ENCODE measurements at places on chromosomes 5 and 9.

GRCh38 chr9:18824095-18824666 is 208.8 kb downstream of the SAXO1 start:
- no peak for DNase-seq

- DNase-seq = no peak
These were observed 83.4 kb downstream of the LPAR1 start for GRCh38 chr9:110954822-110955291.

DNA sequence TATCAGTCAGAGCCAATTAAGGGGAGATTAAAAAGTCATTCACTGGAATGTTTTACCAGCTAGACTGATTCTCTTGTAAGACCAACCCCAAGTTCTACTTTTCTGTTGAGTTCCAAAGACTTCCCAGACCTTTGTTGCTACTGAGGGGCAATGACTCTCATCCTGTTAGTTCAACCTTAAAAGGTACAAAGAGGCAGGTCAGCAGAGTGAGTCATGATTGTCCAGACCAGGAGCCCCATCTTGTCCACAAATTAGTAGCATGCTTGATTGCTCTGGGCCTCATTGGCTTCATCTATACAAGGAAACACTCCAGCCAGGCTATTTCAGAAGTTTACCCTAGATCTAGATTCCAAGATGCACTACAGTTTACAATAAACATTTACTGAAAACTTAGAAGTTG is 79.9 kb upstream of the IL7R start:
- no peak for DNase-seq

DNA sequence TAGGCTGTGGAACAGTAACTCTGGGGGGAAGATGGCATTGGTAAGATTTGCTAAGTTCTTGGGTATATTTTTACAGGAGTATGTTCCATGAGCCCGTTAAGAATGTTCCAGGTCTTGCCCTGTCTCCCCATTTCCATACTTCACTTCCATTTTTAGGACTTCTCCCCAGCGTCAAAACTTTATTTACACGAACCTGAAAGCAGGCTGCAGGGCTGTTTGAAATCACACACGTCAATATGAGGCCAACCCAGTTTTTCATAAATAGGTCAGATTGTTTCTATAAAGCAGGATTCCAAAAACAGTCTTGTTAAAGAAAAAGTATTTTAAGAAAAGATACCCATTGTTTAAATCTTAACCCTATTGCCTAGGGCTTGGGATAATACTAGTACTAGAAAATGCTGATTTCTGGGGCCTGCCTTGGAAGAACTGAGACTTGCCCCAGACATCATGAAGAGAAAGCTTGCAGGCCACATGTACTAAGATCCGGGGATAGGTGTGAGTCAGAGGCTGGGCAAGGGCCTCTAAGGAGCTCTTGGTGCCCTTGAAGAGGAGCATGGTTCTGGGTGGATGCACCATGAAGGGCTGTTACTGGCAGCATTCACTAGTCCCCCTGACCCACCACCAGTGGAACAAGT is 24.2 kb downstream of the TRIO start:
- DNase-seq = no peak

GRCh38 chr9:99762470-99762869 is 59.2 kb upstream of the NR4A3 start:
- DNase-seq = no peak

DNA sequence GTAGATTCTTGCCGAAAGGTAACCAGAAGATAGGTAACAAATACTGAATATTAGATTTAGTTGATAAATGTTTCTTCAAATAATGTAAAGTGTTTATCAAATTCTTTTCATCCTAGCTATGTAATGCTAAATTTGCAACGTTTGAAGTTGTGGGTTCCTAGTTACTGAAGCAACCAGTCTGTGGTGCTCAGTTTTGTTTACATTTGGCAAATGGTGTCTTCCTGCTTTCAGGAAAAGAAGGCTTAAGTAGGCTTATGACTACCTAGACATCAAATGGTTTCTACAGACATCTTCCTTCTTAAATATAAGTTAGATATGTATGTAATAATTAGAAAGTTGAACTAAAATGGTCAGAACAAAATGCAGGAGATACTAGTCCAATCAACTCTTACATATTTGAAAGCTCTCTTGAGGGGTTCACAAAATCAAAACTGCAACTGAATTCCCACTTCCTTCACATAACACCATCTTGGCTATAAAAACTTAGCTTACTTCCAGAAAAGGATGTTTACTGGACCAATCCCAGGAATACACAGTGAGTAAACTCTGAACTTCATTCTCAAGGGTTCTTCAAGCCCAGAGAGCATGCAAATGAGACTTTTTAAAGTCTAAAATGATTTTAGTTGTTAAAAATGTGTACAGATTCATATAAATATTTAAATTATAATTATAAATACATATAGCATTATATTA is 125.7 kb upstream of the ITGA1 start:
- no peak for DNase-seq

DNA sequence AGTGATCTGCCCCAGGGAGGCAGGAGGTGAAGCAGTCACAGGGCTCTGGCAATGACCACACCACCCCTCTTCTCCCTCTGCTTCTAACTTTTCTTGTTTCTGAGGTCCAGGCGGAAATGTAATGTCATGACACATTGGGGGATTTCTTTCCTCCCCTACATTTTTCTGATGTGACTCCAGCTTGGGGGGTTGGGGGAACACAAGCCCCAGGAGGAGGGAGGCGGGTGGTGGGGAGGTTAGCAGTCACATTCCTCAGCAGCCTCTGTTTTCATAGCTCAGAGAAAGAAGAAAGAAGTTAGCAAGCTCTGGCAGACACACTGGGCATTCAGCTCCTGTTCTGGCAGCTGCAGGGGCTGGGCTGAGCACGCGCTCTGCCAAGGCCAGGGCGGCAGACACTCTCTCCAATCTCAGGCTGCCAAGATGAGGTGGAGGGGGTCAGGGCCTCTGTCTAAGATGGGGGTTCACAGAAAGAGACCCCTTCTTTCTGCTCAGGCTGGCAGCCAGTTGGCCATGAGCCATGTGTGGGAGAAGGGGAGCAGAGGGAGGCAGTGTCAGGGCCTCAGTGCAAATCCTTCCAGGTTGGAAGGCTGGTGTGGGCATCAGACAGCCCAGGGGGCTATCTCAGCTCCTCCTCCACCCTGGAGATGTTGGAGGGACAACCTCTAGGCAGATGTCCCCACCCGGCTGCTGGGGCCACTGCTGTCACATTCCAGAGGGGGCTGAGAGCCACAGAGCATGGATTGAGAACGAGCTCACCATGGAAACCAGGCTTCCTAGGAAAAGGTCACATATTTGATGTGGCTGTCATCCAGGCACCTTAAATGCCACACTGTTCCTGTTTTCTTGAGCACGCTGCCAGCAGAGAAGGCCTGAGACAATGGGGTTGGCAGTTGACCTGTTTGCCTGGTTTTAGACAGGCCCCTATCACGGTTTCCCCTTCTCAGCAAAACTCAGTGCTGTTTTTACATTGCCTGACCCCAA is 20.1 kb upstream of the PFDN1 start:
- DNase-seq = no peak

GRCh38 chr5:151071848-151072629 is 8.8 kb downstream of the TNIP1 start:
- no peak for DNase-seq

- no peak for DNase-seq
These were observed 52.1 kb upstream of the PITX1 start for GRCh38 chr5:135085936-135086725.

DNA sequence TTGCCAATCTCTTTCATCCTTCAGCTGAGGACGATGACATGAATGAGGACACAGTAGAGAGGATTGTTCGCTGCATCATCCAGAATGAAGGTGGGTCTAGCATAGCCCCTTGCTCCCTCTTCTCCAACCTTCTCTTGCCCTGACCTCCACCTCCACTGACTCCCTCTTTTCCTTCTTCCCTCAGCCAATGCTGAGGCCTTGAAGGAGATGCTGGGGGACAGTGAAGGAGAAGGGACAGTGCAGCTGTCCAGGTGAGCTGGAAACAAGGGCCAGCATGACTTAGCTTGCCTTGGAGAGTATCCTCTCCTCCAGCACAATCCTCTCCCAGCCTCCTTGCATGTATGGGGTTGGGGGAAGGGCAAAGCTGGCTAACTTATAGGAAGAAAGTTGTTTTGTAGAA is 2.0 kb downstream of the RELL2 start:
- no peak for DNase-seq

- no peak for DNase-seq
These were observed at the start of gene PCDHB5 for GRCh38 chr5:141135030-141135717. PCDHB5 (plus strand) TSS chr5:141135206; CDS start chr5:141135435, 229 bp downstream.

GRCh38 chr5:128341056-128341455 is 197.0 kb downstream of the FBN2 start:
- no peak for DNase-seq

- no peak for DNase-seq
These were observed 1.4 kb downstream of the FAM169A start for GRCh38 chr5:74864823-74865222.

DNA sequence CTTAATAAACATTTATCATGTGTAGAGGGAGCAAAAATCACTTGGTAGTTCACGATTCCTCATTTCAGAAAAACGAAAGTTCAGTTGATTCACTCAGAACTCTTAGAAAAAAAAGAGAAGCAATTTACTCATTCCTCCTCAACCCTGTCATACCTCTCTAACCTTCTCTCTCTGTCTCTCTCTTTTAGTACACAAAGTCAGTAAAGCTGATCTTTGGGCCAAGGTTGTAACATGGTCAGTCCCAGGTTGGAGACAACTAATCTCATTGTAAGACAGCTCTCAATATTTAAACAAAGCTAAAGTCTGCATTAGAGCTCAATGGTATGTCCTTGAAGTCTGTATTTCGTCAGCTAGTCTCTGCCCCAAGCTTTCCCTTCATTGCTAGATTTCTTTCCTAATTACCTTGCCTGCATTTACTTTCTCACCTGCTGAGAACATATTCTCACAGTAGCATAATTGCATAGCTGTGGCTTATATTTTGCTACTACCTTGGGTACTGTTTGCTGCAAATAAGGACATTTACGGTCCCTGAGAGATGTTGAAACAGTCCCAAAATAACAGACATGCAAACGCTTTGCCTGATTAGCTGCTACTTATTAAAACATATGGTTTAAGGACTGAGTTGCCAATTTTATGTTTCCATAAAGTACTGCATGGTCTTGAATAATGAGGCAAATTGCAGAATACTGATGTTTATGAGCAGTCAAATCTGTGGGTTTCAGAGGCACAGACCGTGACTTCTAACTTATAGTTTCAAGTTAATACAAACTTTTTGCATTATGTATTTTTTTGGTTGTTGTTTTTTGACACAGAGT is 138.3 kb downstream of the GPBP1 start:
- no peak for DNase-seq

DNA sequence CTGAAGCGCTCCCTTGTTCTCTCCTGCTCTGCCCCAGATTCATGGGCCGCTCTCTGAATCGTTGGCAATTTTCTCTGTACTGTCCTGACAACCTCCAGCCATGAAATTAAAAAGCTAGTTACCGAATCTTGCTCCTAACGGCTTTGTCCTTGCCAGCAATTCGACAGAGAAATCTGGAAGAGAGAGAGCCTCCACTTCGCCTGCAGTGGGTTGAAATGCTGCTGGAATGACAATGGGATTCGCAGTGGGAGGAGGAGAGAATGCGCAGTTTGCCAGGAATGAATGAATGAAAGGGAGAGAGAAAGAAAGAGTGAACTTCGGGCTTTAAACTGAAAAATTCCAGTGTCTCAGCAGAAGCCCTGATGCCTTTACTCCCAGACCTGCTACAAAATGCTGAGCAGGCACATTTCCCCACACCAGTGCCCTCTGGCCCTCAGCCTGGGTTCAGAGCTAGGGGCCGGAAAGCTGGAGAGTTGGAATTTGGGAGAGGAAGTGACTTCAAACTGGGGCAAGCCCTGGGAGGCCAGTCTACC is 11.5 kb upstream of the BOD1 start:
- no peak for DNase-seq

All from T follicular helper cell (primary cell).